ENCODE measurements at places on chromosomes 5 and 9.
A peak's percentile ranks its signal among the peaks of the same experiment; 100 is the strongest.

DNA sequence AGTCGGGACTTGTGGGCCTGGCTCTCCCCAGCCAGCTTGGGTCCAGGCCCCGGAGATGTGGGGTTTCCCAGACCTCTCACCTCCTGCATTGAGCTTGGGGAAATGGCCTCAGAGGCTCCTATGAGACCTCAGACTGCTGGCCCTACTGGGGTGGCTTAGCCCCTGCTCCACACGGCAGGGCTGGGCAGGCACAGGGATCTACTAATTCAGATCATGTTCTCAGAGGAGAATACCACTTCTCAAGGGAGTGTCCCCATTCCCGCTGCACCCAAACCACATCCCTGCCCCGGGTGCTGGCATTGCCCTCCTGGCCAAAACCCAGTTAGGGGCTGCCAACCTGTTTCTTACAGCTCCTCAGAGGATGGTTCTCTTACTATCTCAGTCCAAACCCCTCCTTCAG lies 82.1 kb upstream of the LMX1B start:
- DNase-seq = no peak

- no peak for DNase-seq
Observed at GRCh38 chr5:21783074-21783679, 1070.0 kb downstream of the CDH12 start.

GRCh38 chr5:139925650-139926640 lies 117.2 kb downstream of the NRG2 start:
- DNase-seq = no peak

GRCh38 chr5:11007269-11007870 lies 246.3 kb upstream of the DAP start:
- no peak for DNase-seq

DNA sequence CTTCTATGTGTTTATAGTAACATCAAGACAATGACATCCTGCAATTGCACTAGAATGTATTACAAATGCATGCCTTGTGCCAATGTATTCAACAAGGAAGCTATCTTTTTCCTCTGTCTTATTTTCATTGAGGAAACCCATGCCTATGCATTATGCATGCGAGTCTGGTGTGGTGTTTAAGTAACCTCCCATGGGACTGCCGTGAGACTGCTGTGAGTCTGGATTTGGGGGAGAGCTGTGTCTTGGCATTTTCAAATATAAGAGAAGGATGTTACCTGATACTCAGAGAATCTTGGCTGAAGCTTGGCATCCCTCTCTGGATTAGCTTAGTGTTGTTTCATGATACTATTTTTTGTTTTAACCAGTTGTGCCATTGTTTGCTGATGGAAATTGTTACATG lies 98.3 kb downstream of the F2RL2 start:
- DNase-seq = no peak

- no peak for DNase-seq
Observed at GRCh38 chr5:16927613-16928012, 8.5 kb downstream of the MYO10 start.

GRCh38 chr5:145775893-145776444 lies 59.2 kb downstream of the PRELID2 start:
- DNase-seq = peak; percentile 77

DNA sequence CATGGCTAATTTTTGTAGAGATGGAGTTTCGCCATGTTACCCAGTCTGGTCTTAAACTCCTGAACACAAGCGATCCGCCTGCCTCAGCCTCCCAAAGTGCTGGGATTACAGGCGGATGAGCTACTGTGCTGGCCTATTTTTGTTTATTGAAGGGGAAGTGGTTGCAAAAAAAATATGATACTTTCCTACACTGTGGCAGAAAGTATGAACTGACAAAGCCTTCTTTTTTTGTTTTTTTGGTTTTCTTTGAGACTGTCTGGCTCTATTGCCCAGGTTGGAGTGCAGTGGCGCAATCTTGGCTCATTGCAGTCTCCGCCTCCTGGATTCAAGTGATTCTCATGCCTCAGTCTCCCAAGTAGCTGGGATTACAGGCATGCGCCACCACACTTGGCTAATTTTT lies 50.9 kb downstream of the OSTF1 start:
- DNase-seq = no peak

DNA sequence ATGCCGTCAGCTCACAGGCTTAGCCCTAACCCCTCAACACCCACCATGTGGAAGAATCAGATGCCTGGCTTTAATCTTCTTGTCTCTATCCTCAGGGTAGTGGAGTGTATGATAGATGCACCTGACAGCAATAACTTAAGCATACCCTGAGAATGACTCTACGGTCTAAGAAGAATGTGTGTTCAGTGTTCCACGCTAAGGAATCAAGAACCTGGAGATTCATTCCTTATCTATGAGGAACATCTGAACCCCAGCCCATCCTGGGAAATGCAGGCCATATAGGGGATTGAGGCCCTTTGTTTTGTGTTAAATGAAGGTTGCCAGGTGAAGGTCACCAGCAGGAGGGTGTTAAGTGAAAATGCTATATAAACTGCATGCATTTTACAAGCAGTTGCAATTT lies 63.0 kb downstream of the KLHL3 start:
- DNase-seq = no peak

GRCh38 chr5:152456815-152457443 lies 51.9 kb upstream of the NMUR2 start:
- DNase-seq = no peak

DNA sequence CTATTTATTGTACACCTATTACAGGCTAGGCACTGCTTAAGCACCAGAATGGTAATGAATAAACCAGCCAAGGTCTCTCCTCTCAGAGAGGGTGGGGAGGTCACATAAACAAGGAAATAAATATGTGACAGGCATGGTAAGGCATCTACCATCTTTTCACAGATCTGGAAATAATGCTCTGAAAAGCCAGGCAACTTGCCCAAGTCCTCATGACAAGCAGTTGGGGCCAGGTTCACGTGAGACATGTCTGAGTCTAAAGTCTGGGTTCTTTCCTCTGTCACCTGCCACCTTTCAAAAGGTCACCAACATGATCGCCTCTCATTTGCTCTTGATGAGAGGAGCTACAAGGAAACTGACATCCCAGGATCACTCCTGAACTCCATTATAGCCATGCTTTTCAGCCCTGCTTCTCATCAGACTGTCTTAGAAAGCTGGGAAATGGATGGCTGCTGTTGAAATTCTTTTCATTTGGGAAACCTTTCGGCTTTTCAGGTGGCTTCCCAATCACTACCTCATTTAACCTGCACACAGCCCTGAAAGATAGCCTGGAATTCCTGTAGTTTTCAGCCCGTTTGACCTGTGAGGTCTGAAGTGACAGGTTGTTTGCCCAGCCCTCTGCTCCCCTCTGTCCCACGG lies 123.1 kb downstream of the CRB2 start:
- no peak for DNase-seq

DNA sequence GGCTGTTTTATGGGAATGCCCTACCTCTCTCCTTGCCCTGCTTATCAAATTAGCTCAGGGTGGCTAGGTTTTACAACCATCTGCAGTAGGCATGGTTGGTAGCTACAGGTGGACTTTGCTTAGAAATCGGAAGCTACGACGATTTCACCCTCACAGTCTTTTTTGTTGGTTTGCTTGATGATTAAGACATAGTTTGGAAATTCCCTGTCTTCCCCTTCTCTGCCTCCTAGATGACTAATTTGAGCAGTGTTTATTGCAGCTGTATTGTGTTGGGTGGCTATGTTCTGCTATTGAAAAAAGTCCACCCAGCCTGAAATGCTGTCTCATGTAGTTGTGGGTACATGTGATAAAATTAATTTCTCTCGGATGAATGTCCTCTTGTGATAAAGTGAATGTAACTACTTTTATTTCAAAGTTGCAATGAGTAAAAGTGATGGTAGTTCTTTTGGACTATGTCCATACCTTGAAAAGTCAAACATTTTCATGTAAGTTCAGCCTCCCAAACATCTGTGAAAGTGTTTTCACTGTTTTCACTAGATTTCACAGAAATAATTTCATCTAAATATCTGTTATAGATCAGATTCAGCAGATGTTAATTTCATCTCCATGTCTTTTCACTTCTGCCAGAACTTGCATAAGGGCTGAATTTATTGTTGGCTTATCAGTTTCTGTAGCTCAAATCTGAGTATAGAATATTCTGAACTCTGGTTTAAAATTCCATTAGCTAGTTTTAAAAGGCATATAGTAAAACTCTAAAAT lies 37.3 kb upstream of the FYB1 start:
- DNase-seq = peak; percentile 85

- DNase-seq = peak; percentile 85
Observed at GRCh38 chr9:91515074-91515687, 91.5 kb upstream of the NFIL3 start.

GRCh38 chr5:58099257-58099656 lies 360.6 kb downstream of the PLK2 start:
- DNase-seq = no peak

DNA sequence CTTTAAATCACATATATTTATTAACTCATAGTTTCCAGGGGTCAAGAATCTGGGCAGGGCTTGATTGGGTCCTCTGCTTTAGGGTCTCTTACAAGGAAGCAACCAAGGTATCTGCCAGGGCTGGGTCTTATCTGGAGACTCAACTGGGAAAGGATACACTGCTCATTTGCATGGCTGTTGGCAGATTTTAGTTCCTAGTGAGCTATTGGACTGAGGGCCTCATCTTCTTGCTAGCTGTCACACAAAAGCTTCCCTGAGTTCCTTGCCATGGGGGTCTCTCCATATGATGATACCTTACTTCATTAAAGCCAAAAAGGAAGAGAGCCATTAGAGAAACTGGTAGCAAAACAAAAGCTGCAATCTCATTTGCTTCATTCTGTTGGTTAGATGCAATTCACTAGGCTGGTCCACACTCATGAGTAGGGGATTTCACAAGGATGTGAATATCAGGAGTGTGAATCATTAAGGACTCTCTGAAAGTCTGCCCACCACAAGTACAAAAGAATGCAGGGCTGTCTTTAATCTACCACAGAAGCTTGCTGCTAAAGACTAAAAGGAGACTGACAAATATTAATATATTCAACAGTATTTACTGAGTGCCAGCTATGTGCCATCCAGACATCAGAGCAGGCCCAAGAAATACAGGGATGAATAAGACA lies 42.0 kb upstream of the TIMD4 start:
- DNase-seq = no peak

DNA sequence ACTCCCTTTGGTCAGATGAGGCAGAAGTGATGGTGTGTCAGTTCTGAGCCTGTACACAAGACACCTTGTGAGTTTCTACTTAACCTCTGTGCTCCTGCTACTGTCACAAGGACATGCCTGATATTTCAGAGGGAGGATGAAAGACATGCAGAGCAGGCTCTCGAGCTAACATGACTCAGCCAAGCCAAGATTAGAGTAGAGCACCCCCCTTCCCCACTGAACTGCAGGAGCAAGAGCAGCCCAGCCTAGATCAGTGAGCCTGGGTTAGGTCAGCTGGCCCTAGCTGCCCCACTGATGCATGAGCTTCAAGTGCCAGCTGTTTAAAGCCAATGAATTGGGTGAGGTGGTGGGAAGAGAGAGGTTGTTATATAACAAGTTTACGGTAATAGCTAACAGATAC lies 36.7 kb downstream of the BRINP1 start:
- DNase-seq = no peak

GRCh38 chr5:34724741-34725140 lies 68.6 kb downstream of the RAI14 start:
- DNase-seq = no peak

DNA sequence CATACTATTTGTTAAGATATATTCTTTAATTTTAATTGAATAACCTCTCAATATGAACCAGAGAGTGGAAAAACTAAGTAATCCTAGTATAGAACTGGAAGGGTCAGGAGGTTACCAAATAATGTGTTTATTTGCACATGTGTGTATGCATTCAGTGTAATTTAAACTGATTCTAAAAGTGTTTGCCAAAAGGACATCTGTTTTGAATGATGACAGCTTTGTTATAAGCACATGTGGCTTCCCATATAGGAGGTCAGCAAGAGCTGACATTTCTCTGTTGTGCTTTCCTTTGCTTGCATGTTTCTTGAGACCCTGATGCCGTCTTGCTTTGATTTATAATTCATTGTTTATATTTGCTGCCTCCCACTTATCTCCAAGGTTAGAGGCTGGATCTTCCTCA lies 383.4 kb downstream of the BRINP1 start:
- no peak for DNase-seq

- DNase-seq = no peak
Observed at GRCh38 chr9:72718503-72718902, 197.1 kb downstream of the TMC1 start.

DNA sequence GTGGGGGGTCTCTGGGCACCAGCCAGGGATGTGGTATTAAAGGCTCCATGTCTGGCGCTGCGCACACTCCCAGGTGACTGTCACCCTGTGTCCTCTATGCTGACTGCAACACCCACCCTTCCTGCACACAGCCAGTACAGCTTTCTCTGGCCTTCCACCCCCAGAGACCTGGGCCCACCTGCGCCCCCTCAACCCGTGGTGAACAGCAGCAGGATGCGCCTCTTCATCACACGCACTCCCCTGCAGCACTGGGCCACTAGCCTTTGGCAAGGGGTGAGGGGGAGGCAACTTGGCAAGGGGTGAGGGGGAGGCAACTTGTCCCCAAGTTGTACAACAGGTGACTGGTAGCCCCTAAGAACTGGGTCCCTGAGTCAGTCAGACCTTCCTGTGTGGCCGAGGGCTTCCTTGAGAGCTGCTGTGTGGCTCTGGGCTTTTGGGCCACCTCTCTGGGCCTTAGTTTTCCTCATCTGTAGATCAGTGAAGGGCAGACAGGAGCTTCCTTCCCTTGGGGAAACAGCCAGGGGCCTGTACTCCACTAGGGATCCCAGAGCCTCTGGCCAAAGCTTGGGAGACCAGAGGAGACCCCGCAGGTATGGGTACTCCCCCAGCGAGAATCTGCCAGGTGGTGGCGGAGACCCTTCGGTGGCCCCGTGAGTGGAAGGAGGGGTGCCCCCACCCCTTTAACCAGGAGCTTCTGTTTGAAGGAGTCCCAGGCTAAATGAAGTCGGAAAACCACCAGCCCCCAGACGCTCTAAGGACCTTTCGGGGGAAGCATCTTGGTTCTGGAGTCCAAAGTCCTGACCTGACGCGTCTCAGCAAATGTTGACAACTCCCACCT lies 4.5 kb downstream of the CRAT start:
- no peak for DNase-seq

- DNase-seq = no peak
Observed at GRCh38 chr5:116847960-116848359, 273.3 kb upstream of the SEMA6A start.

DNA sequence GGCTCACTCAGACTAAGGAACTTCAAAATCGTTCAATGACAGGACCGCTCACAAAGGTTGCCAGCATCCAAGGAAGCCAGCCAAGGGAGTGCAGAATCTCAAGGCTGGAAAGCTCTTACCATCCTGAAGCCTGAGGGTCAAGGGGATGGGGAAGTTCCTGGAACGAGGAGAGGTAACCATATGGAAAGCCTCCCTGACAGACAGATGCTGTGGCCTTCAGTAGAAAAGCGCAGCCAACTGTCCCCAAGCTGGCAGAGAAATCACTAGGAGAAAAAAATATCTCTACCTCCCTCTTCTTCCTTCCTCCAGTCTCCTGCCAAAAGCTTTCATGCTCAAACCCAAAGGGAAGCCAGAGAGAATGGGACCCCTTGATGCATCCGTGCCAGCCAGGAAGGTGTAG lies 90.5 kb upstream of the RANBP3L start:
- DNase-seq = no peak
